ENCODE measurements at places on chromosomes 13 and 19.

DNA sequence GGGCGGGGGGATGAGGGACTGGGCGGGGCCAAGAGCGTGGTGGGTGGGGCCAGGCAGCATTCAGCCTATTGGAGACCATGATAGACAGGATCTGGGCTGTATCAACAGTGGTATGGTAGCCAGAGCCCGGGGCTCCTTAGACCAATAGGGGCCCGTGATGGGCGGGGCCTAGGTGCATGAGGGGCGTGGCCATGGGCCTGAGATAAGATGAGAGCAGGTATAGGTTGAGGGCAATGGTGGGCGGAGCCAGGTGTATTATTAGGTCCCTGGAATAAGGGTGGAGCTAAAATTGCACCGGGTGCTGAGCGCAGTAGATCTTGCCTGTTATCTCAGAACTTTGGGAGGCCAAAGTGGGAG lies 5.3 kb downstream of the ABCA7 start:
- DNase-seq: peak; percentile 87

DNA sequence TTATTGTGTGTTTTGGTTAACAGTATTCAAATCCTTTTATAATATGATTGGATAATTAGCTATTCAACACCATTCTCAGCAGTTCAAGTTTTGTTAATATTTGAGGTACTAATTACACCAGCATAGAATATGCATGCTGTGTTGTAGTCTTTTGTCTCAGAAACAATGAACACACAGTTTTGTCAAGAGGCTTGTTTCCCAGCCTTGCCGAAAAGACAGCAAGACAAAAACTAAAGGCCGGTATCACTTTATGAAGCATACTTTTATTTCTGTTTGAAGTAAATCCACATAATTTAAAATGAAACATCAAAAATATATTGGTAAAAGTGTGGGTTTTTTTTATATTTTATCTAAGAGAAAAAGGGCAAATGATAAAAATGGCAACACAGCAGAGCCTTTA lies 7.5 kb downstream of the GPR180 start:
- DNase-seq: no peak

GRCh38 chr13:97306645-97307044 lies 84.5 kb downstream of the MBNL2 start:
- DNase-seq: no peak

- DNase-seq: no peak
These were observed 364.2 kb upstream of the SLC10A2 start for GRCh38 chr13:103430368-103430767.

- DNase-seq: no peak
These were observed 9.3 kb downstream of the POLR2E start for GRCh38 chr19:1085676-1086442.

GRCh38 chr19:46191356-46191755 lies 38.2 kb upstream of the IGFL1 start:
- no peak for DNase-seq

DNA sequence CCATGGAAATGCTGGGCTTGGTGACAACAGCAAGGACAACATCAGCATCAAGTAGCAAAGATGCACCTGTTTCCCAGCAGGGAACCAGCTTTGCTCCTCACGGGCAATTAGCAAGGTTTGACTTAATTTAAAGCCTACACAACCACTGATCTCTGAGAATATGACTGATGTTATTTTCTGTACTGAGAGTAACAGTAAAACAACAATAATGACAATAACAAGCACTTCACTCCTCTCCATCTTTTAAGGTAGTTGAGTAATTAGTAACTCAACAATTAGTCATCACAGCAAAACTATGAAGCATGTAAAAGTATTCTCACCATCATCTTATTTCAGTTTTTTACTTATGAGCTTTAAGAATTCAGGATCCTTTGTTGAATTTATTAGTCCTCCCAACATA lies 37.3 kb downstream of the ENOX1 start:
- DNase-seq: no peak

GRCh38 chr13:98524391-98524790 lies 52.5 kb downstream of the STK24 start:
- no peak for DNase-seq

DNA sequence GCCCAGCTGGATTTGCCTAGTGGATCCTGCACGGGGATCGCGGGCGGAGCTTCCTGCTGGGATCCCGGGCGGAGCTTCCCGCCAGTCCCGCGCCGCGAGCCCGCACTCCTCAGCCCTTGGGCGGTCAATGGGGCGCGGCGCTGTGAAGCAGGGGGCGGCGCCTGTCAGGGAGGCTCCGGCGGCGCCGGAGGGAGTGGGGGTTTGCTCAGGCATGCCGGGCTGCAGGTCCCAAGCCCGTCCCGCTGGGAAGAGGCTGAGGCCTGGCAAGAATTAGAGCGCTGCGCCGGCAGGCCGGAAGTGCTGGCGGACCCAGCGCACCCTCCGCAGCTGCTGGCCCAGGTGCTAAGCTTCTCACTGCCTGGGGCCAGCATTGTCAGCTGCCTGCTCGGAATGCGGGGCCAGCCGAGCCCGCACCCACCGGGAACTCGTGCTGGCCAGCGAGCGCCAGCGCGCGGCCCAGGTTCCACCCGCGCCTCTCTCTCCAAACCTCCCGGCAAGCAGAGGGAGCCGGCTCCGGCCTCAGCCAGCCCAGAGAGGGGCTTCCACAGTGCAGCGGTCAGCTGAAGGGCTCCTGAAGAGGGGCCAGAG lies 119.6 kb downstream of the PRR20E start:
- DNase-seq: no peak

GRCh38 chr13:93355094-93355493 lies 128.5 kb downstream of the GPC6 start:
- DNase-seq: no peak

DNA sequence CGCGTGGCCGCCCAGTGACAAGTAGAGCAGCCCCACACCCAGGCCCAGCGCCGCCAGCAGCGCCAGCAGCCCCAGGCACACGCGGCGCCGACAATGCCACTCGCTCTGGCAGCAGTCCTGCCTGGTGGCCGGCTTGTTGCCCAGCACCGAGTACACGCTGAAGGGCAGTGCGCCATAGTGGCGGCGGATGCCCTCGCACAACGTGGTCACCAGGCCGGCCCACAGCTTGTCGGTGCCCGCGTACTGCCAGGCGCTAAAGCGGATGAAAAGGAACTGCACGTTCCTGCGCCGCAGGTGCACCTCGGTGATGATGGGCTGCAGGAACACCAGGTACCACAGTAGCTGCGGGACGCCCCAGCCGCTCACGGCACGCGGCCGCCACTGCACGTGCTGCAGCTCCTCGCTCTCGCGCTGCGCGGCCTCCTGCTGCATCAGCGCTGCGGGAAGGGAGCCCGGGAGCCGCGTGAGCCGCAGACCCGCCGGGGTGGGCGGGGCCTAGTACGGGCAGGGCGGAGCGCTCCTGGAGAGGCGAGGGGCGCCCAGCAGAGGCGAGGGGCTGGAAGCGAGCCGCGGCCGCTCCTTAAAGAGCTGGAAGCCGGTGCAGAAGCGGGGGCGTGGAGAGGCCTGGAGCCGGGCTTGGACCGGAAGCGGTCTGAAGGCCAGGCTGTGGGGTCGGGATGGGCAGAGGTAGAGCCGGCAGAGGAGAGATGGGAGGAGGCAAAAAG lies 7.3 kb downstream of the NKPD1 start:
- DNase-seq: peak; percentile 67

DNA sequence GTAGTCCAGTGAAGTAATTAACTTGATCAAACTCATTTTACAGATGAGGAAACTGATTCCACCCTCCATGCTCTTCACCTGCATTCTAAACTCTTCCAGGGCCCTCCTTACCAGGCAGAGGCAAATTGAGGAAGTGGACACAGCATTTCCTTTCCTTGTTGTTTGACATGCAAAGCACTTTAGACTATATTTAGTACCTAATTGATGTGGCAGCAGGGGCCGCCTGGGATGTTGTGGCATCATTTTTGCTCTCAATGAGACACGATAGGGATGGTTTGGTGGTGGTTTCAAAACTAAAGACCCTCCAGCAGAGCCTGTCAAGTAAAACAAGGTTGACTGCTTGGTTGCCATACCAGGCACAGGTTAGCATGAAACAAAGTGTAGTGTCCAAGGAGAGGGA lies 7.9 kb downstream of the SIPA1L3 start:
- DNase-seq: peak; percentile 57

- no peak for DNase-seq
These were observed 812.6 kb downstream of the DACH1 start for GRCh38 chr13:71054358-71054757.

DNA sequence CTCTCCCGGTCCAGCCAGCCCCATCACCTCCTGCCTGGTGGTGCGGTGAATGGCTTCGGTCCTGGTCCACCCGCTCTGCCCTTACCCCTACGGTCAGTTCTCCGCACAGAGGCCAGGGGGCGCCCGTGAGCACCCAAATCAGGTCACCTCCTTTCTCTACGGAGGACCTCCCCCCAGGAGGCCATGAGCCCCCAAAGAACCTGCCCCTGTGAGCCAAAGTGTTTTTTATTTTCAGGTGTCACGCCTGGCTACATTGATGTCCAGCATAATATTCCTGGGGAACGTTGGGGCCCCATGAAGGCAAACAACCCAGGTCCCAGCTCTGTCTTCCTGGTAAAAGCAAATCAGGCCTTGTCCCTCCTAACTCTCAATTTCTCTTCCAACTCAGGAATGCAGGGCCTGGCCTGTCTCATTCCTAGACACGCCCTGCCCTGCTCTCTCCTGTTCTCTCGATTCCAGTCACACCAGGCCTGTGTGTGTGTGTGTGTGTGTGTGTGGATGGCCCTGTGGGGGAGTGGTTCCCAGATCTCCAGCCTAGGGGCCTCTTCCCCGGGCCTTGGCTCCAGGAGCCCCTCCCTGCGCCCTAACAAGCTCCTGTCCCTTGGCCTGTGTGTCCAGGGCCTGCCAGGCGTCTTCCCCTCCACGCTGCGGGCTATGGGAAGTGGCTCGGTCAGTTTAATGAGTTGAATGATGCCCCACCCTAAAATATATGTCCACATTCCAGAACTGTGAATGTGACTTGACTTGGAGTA lies 9.7 kb upstream of the GIPC1 start:
- DNase-seq: peak; percentile 80

DNA sequence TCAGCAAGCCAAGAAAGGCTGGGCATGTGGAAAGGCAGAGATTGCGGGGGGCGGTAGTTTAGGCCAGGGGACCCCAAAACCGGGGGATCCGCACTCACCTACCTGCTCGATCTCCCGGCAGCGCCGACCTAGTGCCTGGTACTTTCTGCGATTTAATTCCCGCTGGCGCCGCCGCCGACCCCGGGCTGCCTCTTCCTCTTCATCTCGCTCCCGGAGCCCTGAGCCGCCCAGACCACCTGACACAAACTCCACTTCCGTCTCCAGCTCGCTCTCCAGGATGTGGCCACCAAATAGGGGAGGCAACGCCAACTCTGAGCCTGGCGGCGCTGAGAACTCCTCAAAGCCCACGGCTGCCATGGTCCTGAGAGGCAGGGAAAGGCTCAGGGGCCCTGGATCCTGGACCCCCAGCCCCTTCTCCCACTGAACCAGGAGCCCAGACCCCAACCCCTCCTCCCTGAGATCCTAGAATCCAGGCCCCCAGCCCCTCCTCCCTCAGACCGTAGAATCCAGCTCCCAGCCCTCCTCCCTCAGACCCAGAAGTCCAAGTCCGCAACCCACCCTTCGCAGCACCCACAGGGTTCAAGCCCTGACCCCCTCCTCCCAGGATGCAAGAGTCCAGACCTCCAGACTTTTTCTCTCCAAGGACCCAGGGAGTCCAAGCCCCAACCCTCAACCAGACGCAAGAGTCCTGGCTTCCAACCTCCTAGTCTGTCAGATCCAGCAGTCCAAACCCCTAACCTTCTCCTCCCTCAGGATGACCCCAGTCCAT lies 933 bp downstream of the TFPT start:
- peak; percentile 86 for DNase-seq

DNA sequence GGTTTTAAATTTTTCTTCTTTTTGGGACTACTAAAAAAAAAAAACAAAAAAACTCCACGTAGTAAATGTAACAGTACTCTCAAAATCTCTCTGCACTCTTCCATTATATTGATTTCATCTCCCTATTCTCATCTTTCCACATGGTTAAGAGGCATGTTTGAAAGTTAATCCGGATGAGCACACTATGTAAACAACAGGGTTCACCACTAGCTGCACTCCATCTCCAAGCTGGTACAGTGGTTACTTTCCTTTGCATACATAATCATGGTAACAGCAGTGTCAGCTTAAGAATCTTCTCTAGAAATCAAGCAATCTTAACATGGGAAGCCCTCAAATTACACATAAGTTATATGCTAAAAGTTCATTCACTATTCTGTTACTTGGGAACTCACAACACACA lies 92.6 kb downstream of the MIPEP start:
- DNase-seq: no peak

- DNase-seq: no peak
These were observed 69.0 kb upstream of the PCDH9 start for GRCh38 chr13:67299072-67299635.

DNA sequence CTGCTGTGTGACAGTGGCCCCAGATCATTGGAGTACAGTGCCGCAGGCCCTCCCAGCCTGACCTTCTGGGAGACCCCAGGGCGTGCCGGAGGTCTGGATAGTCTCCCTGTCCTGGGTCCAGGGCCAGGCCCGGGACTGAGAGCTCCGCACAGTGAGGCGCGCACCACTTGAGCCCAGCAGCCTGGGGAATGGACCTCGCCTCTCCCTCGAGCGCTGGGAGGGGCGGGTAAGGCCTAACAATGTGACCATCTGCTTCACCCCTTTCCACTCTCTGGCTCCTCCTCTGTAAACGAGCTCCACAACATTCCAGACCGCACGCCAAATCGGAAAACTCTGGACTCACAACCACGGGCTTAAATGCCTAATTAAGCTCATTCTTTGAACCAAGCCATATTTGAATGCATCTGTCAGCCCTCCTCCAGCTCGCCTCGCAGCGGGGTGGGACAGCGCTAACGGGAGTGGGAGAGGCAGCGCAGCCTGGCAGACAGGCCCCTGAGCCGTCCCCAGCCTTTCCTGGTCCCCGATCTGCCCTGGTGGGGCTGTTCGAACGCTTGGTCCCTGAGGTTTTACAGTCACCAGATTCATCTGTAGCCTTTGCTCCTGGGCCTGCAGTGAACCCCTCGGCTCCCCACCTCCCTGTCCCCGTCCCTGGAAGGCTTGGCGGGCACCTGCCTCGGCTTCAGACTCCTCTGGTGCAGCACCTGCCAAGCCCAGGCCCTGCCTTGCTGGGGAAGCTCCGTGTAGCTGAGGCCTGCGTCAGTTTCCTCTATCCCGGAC lies 120.7 kb upstream of the VSTM2B start:
- no peak for DNase-seq

GRCh38 chr19:13366529-13367143 lies 139.6 kb downstream of the CACNA1A start:
- DNase-seq: peak; percentile 45

DNA sequence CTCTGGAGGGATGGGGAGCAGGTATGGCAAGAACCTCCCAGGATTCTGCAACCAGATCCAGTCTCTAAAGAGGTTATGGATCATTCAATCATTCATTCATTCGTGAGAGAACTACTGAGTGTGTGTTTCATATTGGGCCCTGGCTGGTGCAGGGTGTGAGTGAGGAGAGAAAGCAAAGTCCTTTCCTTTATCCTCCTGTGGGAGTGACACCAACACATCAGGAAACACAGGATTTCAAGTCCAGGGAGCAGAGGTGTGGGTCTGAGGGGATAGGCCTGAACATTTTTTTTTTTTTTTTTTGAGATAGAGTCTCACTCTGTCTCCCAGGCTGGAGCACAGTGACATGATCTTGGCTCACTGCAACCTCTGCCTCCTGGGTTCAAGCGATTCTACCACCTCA lies 3.3 kb downstream of the CEACAM1 start:
- DNase-seq: no peak

GRCh38 chr19:46442808-46443450 lies 14.2 kb upstream of the PNMA8C start:
- DNase-seq: no peak

All from hematopoietic multipotent progenitor cell treated with erythropoietin and hydrocortisone succinate and interleukin-3 and kit ligand, for 4 days (in vitro differentiated cells).